Lung (tissue), 17 donors: ENCODE measurements at places on chromosomes 2 and 18.

GRCh38 chr2:57488061-57488460 lies 558.5 kb upstream of the VRK2 start:
- no peak for DNase-seq
- H3K4me3 ChIP-seq: no peak overlapping the region
- H3K27me3 ChIP-seq: no peaks in the 10 kb centered on the region

GRCh38 chr18:11512096-11513025 lies 97.0 kb upstream of the SLC35G4 start:
- H3K27ac ChIP-seq: no peak overlapping the region
- no peak for DNase-seq
- no peaks in the 10 kb centered on the region for H3K36me3 ChIP-seq
- H3K4me3 ChIP-seq: no peak overlapping the region

GRCh38 chr2:63544017-63544627 lies 44.2 kb downstream of the WDPCP start:
- H3K4me1 ChIP-seq: no peaks in the 10 kb centered on the region
- no peak overlapping the region for H3K4me3 ChIP-seq
- DNase-seq: peak; percentile 24

DNA sequence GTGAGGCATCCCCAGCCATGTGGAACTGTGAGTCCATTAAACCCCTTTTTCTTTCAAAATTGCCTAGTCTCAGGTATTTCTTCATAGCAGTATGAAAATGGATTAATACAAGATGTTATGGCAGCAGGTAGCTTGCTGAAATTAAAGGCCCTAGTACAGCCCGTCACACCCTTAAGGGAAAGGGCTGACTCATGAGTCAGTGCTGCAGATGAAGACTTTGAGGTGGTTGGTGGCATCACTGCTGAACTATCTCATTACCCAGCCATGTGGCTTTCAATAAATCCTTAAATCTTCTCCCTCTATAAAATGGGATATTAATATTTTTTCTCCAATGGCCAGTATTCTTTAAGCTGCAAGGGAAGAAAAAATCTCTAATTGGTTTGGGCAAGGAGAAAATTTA lies 226.1 kb upstream of the CCDC68 start:
- H3K4me1 ChIP-seq: no peaks in the 10 kb centered on the region
- no peak overlapping the region for H3K4me3 ChIP-seq
- no peak overlapping the region for H3K27ac ChIP-seq
- no peak for DNase-seq
- no peaks in the 10 kb centered on the region for H3K27me3 ChIP-seq

DNA sequence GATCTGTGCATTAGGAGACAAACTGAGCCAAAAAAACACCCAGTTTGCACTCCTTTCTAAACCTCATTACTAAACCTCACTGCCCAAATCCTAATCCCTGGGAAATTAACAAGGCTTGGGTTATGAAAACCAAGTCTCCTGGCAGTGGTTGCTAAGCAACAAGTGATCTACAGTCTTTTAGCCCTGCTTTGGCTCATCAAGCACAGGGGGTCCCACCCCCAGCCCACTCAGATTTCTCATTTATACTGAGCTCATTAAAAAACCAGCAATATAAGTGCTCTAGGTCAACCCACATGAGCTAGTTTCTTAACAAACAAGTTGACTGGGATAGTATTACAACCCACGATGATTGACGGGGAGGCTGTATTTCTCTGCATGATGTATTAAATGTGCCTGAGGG lies 18.4 kb downstream of the DNER start:
- no peak overlapping the region for H3K4me3 ChIP-seq
- H3K4me1 ChIP-seq: no peaks in the 10 kb centered on the region
- no peak overlapping the region for H3K27ac ChIP-seq
- no peaks in the 10 kb centered on the region for H3K27me3 ChIP-seq
- H3K36me3 ChIP-seq: no peaks in the 10 kb centered on the region

DNA sequence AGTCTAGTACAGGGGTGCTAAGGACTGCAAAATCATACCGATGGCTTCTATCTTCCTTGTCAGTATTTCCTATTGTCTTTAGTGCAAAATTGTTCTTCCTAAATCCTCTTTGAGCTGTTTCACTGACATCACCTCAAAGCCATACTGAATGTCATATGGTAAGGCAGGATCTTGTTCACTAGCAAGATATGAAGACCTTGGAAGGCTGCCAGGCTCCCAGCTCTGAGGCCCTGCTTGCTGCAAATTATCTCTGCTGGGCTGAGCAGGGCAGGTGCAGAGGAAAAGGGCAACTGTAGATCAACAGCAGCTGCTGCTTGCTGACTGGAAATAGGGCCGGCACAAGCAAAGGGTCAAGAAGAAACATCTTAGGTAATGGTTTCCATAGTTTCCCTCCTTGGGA lies 58.2 kb downstream of the PMAIP1 start:
- no peak overlapping the region for H3K4me3 ChIP-seq
- H3K27ac ChIP-seq: no peak overlapping the region

- H3K4me1 ChIP-seq: peaks cover 19% of the 10 kb centered on the region
- no peak overlapping the region for H3K27ac ChIP-seq
- H3K4me3 ChIP-seq: no peak overlapping the region
- no peaks in the 10 kb centered on the region for H3K27me3 ChIP-seq
Measured at GRCh38 chr2:23622966-23623675, 238.1 kb downstream of the KLHL29 start.

DNA sequence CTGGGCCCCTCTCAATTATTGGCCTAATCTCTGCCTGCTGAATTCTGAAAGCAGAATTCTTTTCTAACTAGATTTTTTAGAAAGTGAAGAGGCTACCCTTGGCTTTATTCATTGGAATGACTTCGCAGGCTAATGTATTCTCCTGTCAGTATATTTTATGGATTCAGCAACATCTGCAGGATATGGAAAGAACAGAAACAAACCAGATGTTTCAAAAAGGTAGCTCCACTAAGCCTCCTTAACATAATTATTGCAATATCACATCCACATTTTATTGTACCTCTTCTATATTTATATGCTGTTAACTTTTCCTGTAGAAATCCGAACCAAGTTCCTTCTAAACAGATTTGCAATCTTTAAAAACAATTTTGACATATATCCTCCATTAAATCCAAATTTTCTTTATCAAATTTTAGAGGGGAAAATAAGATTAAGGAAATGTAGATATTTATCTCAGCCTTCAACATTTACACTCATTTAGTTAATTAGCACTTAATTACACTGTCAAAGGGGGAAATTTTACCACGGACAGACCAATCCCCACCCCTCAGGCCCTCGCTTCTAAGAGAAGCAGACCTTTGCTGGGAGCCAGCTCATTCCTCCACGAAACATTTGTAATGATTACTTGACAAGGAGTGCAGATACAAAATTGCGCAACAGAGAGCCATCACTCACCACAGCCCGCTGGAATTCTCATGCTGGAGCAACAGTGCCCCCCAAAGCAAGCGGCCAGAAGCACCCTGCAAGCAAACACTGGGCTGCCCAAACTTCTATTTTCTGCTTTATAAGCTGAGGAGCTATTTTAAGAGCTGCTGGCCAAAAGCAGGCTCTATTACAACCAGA lies 253.4 kb downstream of the ETAA1 start:
- H3K4me1 ChIP-seq: no peaks in the 10 kb centered on the region
- DNase-seq: peak; percentile 99
- no peak overlapping the region for H3K4me3 ChIP-seq
- no peaks in the 10 kb centered on the region for H3K27me3 ChIP-seq
- no peaks in the 10 kb centered on the region for H3K36me3 ChIP-seq

- no peak overlapping the region for H3K27ac ChIP-seq
- no peaks in the 10 kb centered on the region for H3K27me3 ChIP-seq
- no peaks in the 10 kb centered on the region for H3K4me1 ChIP-seq
- H3K4me3 ChIP-seq: no peak overlapping the region
- no peaks in the 10 kb centered on the region for H3K36me3 ChIP-seq
Measured at GRCh38 chr2:60306267-60306861, 247.1 kb downstream of the BCL11A start.

DNA sequence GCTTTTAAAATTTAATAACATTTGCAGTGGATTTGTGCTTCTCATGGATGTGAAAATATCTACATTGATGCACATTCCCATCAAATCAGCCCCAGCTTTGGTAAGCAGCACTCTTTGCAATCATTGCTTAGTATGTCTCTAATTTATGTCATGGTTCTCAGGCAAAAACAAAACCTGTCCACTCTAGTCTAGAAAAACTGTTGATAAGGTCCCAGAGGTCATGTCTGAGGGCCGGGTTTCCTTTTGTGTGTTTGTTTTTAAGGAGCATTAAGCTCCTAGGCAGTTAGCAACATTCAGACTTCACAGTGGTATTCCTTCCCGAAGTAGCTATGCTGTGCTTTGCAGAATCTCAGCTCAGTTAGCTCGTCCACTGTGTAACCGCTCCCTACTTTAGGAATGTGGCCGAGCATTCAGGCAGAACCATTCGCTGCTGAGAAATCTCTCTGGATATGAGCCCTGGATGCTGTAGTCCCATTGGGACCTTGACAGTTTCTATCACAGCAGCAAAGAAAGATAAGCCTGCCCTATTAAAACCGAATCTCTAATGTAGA lies 4.0 kb downstream of the DIPK1C start:
- peaks cover 32% of the 10 kb centered on the region for H3K27me3 ChIP-seq
- H3K4me3 ChIP-seq: no peak overlapping the region
- DNase-seq: no peak
- no peaks in the 10 kb centered on the region for H3K36me3 ChIP-seq

GRCh38 chr2:71692621-71693277 lies 239.4 kb downstream of the DYSF start:
- no peaks in the 10 kb centered on the region for H3K36me3 ChIP-seq
- no peaks in the 10 kb centered on the region for H3K27me3 ChIP-seq
- H3K27ac ChIP-seq: no peak overlapping the region
- no peaks in the 10 kb centered on the region for H3K4me1 ChIP-seq
- DNase-seq: no peak
- H3K4me3 ChIP-seq: no peak overlapping the region

DNA sequence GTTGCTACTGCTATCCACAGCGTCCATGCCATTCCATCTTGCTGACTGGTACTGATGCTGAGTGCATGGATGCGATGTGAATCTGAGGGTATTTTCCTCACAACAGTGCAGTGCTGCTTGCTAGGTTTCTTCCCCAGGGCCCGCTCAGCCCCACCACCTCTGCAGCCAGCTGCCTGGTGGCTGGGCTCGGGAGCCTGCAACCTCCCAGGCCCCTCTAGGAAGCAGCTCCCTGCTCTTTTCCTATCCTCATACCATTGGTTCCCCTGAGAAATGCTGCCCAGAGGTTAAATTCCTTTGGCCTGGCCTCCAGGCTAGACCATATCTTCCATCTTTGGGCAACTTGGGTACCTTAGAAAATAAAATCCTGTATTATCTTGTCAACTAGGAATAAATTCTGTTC lies 413.6 kb downstream of the TGIF1 start:
- H3K4me1 ChIP-seq: peaks cover 13% of the 10 kb centered on the region
- no peak for DNase-seq
- no peak overlapping the region for H3K4me3 ChIP-seq
- H3K27ac ChIP-seq: no peak overlapping the region

DNA sequence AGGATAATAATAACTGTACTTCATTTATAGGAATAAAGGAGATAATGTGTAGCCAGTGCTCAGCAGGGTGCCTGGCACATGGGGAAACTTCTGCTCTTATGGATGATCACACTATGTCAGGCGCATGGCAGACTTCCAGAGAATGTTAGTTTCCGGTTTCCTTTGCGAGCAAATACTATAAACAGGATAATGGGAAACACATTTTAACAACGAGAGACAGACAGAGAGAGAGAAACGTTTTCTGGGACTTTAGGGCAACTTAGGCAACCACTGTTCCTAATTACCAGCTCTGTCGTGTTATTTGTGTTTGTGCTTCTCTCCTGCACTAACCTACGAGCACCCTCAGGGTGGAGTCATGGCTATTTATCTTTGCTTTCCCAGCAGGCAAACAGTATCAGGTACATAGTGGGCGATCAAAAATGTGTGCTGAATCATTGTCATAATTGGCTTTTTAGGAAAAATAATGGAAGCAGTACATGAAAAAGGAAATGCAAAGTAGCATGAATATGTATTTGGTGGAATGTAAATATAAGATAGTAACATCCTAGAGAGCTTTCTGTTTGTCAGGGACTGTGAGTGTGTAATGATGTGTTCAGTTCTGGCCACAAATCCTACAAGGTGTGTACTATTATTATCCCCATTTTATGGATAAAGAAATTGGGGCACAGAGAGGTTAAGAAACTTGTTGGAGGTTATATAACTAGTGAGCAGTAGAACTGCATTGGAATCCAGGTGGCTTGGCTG lies 36.8 kb upstream of the IGFBP2 start:
- no peaks in the 10 kb centered on the region for H3K36me3 ChIP-seq
- H3K27ac ChIP-seq: peak overlapping the region; percentile 20
- H3K27me3 ChIP-seq: no peaks in the 10 kb centered on the region

DNA sequence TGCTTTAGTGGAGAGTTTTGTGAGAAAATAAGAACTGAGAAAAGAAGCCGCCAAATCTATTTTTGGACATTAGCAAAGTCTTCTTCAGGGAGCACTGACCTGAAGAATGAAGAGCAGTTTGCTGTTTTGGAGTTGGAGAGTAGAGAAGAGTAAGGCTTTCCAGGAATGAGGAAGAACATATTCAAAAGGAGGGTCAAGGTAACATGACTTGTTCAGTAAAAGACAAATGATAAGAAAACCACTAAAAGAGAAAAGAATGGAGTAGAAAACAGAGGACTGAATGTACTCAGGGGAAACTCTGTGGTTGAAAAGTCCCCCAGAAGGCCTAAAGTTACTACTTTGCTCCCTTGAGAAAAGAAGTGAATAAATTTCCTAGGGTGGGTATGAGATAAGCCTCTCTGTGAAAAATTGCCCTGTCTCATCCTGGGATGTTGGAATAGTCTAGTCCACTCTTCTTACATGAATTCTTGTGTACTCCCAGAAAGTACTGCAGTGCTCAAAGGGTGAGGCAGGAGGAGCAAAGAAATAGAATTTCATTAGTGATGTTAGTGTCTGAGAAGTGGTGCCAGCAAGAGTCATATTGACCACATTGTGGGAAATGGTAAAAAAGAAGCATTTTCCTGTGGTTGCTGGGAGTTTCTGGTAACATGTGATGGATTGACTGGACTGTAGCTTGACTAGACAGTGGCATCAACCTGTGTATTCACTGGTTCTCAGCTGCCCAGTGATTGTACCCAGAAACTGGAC lies 27.8 kb downstream of the MBD5 start:
- no peak overlapping the region for H3K4me3 ChIP-seq
- DNase-seq: no peak
- no peak overlapping the region for H3K27ac ChIP-seq
- H3K36me3 ChIP-seq: no peaks in the 10 kb centered on the region

DNA sequence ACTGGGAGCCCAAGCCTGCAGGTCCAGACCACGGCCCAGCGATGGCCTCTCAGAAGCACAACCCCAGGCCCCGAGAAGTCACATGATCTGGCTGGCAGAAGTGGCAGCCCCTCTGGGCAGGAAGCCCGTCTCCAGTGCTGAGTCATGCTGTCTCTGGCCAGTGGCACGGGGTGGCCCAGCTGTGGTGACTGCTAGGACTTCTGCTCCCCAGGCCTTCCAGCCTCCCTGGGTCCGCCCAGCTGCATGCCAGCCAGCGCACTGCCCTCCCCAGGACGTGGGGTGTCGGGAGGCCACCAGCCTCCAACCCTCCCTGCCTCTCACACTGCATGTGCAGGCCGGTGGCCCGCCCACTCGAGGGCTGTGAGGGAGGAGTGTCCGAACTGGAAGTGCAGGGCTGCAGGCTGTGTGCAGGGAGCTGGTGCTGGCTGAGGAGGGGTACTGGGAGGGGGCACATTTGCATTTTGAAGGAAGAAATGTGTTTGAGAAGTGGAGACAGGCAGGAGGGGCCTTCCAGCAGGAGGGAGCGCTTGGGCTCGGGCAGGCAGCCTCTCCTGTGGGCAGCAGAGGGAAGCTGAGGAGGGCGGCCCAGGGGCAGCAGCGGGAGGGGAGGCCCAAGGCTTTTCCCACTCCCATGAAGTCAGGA lies 17.0 kb upstream of the HPCAL1 start:
- H3K36me3 ChIP-seq: no peaks in the 10 kb centered on the region
- H3K4me1 ChIP-seq: peaks cover 4% of the 10 kb centered on the region
- H3K27me3 ChIP-seq: no peaks in the 10 kb centered on the region
- peak overlapping the region; percentile 53 for H3K27ac ChIP-seq
- no peak overlapping the region for H3K4me3 ChIP-seq
